Natural killer cell (primary cell): ENCODE measurements at places on chromosomes 12 and 14. TPM values are rescaled to one million over a fixed set of nuclear protein-coding genes. Genes with fewer than 3 reads are reported as not detected.

GAS2L3 gene
- 0.66 TPM for total RNA-seq

NINJ2 gene
- total RNA-seq, result 4.9 TPM

- DNase-seq, result no peak
These were observed 169.2 kb downstream of the PIK3C2G start for GRCh38 chr12:18430425-18431048.

- DNase-seq, result no peak
These were observed 108.4 kb downstream of the RFLNA start for GRCh38 chr12:124403273-124403672.

DNA sequence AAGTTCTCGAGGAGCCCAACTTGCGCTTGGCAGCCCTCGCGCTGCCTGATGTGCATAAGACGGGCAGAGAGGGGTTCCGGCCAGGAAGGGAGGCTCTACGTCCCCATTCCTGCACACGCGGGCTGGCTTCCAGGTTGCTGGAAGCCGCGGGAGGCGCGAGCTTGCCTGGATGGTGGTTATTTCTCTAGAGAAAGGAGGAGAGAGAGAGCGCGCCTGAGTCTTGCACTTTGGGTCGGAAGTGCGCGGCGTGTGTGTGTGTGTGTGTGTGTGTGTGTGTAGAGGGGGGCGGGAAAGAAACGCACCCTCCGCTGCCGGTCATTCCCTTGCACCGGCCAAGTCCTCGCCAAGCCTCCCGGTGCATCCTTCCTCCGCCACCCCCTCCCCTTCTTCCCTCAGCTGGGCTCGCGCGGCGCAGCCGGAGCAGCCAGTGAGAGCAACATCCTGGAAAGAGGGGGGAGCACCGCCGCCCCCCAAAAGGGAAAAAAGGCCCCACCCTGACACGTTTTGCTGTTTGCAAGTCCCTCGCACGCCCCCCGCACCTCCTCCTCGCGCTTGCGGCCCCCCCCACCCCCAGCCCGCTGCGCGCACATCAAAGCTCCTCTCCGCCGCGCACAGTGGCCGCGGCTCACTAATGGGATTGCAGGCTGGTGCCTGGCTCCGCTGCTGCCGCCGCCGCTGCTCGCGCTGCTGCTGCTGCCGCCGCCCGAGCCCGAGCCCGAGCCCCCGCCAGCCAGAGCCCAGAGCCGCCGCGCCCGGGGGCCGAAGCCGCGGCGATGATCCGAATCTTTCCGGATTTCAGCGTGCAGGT lies 4.4 kb upstream of the NPAS3 start:
- DNase-seq, result no peak

DNA sequence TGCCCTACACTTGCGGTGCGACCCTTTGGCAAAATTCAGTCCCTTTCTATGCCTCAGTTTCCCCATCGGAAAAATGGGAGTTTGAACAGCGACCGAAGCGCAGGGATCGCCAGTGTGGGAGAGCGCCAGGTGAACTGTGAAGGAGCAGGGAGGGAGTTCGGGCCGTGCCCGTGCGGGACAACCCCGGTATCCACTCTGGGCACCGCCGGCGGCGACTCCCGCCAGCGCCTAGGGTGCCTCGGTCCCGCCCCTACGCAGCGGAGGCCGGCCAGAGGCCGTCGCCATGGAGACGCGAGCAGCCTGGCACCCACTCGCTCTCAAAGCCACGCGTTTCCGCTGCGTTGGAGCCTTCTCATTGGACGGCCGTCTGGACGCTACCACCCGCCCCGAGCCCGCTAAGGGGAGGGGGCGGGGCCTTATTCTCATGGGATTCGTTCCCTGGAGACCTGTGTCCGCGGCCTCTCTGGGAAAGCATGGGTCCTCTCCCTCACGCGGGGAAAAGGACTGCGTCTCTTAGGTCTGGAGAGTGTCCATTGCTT lies 729 bp upstream of the MLEC start:
- DNase-seq, result peak; percentile 95

DNA sequence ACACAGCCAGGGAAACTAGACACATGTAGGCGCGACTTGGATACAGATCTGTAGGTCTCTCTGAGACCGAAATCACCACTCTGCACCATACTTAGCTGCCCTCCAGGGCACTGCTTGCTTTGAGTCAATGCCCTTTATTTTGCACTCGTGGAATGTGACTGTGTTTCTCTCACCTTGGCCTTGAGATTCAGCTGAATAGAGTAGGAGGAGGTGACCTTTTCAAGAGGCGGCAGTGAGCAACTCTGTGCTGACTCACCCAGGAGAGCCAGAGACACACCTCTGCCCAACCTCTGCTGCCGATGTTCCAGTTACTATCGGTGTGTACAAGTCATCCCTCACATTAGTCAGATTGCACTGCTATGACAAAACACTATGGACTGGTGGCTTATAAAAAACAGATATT lies 583.4 kb downstream of the VRK1 start:
- DNase-seq, result peak; percentile 19

- no peak for DNase-seq
These were observed 121.1 kb downstream of the PRMT8 start for GRCh38 chr12:3611860-3612703.

LBHD2 gene
- not detected for total RNA-seq

PZP gene
- total RNA-seq, result not detected

- DNase-seq, result no peak
These were observed 4.5 kb upstream of the GOLGA5 start for GRCh38 chr14:92789457-92790089.

GRCh38 chr12:4445156-4446101 lies at the start of gene FGF6:
Gene FGF6 (minus strand): TSS chr12:4445815. CDS start chr12:4445570, 245 bp downstream.
- no peak for DNase-seq

PUS1 gene
- total RNA-seq, result 20.6 TPM

DNA sequence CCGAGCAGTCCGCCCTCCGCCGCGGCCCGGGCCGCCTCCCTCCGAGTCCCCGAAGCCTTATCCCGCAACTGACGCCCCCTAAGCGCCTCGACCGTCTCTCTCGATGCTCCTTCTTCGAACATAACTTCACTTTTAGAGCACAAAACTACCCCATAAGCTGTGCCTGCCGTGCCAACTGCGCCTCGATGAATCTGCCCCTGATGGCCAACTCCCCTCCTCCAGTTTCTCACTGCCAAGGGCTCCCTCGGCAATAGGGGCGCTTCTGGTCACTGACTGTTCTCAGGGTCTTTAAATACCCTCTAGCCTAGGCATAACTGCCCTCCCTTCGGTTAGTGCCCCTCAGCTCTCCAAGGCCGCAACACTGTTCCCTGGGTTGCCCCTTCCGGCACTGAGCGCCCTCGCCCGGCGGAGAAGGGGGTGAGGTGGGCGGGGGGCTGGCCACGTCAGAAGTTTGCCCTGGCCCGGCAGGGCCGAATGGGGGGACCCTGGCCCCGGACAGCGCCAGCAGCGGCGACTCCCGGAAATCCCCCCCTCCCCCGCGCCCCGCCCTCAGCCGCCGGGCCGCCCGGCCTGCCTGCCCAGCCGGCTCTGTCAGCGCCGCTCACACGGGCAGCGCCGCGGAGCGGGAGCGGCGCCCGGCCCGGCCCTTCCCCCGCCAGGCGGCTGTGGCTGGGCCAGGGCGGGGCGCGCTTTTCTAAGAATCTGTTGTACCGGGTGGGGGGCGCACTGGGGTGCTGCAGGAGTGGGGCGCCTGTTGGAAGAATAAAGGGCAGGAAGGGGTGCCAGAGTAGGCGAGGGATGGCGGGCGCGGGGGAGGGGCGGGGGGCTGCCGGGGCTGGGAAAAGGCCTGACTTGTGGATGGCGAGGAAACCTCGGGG lies 10.6 kb downstream of the RARG start:
- DNase-seq, result peak; percentile 64

DNA sequence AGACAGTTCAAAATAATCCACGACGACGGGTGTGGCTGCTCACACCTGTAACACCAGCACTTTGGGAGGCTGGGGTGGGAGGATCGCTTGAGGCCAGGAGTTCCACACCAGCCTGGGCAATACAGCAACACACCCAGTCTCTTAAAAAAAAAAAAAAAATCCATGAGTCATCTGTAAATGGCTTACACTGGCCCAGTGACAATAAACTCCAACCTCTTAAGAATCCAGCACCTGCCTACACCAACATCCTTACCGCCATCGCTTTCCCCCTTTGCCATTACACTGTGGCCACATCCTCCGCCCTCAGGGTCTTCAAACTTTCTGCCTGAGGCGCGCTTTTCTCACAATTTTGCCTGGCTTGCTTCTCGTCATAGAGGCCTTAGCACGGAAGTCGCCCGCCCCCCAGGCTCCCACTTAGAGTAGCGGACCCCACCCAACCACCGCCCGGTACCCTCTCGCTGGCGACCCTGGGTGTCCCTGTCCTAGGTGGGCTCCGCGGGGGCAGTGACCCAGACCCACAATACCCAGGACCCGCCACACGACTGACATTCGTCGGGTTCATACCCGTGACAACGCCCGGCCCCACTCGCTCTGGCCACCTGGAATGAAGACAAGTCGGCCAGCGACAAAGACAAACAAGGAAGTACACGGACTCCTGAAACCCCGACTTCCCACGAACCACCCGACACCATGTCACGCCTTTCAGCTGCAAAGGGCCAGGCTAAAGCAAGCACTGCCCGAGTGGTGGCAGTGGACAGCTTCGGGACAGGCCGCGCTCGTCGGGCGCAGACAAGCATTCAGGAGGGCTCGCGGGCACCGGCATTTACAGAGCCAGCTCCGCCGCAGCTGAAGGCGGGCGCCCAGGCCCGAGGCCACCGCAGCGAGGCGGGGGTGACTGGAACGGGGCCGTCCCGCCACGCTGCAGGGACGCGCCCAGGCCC lies 636 bp downstream of the GOLGA3 start:
- no peak for DNase-seq

- DNase-seq, result no peak
These were observed 243.1 kb upstream of the PWP1 start for GRCh38 chr12:107442326-107442987.

DHRS1 gene
- 59.0 TPM for total RNA-seq

- DNase-seq, result no peak
These were observed 96.6 kb downstream of the RAD52 start for GRCh38 chr12:852864-853263.

TAC3 gene
- not detected for total RNA-seq

AKAP3 gene
- total RNA-seq, result 0.56 TPM

- no peak for DNase-seq
These were observed 86.4 kb upstream of the SINHCAF start for GRCh38 chr12:31412292-31412801.

GRCh38 chr12:67765776-67766766 lies 117.5 kb downstream of the DYRK2 start:
- DNase-seq, result no peak

DNA sequence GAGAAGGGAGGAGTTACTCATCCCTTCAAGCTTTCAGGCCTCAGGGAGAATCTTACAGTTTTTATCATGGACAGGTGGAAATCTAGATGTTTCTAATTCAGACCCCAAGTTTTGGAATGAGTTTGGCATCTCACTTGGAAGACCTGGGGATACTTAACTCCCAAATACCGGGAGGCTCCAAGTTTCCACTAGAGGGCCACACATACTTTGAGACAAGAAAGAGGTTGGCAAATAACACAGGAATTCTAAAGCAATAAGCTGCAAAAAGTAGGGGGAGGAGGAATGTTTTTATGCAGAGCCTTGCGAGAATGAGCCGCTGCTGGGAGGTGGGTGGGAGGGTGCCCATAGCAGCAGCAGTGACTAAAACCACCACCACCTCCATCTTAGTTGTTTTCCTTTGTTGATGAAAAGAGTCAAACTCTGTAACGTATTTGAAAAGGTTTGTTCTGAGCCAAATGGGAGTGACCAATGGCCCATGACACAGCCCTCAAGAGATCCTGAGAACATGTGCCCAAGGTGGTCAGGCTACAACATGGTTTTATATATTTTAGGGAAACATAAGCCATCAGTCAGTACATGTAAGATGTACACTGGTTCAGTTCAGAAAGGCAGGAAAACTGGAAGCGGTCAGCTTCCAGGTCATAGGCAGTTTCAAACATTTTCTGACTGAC lies 34.2 kb upstream of the RNASE1 start:
- no peak for DNase-seq

DNA sequence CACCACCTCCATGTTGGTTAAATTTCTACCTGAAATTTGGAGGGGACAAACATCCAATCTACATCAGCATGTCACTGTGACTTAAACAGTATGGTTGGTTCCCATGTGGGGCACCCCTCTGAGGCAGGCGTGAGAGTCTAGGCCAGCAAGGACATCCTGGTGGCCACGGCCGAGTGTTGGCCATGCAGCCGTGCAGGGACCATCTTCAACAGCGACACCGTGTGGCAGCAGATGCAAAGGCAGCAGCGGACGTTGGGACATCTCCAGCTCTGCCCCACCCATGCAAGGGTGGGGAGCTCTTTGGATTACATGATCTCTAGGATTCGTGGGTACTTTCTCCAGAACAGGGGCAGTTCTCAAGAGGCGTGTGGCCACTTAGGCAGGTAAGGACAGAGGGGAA lies 49.8 kb downstream of the NOC4L start:
- DNase-seq, result no peak

DNA sequence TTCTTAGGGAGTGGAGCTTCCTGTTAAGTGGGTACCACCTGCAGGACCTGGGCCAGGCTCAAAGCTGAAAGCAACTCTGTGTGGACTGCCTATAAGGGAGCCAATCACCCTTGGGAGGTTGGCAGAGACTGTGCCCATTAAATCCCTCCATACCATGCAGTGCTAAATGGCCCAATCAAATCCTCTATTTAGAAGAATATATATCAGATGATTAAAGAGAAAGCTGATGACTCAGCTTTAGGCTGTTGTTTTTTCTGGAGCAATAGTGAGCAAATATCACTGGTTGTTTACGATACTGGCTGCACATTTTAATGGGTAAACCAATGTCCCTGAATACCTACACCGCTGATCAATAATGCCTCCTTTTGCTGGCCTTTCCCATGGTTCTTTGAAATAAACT lies 101.3 kb downstream of the TMX1 start:
- no peak for DNase-seq

GRCh38 chr12:10214136-10214894 lies 1.6 kb downstream of the GABARAPL1 start:
- no peak for DNase-seq

DNA sequence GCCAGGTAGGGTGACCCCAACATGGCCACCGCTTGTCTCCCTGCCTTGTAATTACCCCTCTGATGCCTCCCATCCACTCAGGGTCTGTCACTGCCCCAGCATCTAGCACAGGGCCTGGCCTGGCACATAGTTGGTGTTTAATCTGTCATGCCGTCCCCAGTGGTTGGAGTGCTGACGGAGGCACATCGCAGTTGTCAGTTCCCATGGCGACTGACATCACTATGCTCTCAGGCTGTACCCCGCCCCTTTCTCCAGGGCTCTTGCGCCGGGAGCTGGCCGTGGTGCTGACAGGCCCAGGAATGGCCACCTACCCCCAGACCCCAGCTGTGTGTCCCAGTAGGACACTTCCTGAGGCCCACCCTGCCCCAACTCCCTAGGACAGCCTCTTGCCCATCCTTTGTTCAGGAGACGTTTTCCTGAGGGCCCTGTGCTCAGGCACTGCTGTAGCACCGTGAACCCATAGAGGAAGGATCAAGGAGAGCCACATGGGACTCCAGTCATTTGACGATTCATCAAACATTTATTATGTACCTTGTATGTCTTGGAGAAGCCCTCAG lies 23.0 kb downstream of the FAM222A start:
- DNase-seq, result peak; percentile 15
